Activated CD8-positive, alpha-beta memory T cell treated with anti-CD3 and anti-CD28 coated beads, Interleukin-2, amount 10 ng/mL, durations not matched to agents 7 days and 5 days (primary cell): ENCODE measurements at places on chromosomes 6 and 20. TPM values are rescaled to one million over a fixed set of nuclear protein-coding genes. Genes with fewer than 3 reads are reported as not detected.

SPAG4 gene
- total RNA-seq, result 4.3 TPM

HAO1 gene
- not detected for total RNA-seq

RAB5IF gene
- 81.8 TPM for total RNA-seq

LHFPL5 gene
- not detected for total RNA-seq

- DNase-seq, result no peak
These were observed 100.4 kb downstream of the AFG1L start for GRCh38 chr6:108395297-108395696.

- DNase-seq, result peak; percentile 67
These were observed 10.1 kb downstream of the EZR start for GRCh38 chr6:158808941-158809678.

DNA sequence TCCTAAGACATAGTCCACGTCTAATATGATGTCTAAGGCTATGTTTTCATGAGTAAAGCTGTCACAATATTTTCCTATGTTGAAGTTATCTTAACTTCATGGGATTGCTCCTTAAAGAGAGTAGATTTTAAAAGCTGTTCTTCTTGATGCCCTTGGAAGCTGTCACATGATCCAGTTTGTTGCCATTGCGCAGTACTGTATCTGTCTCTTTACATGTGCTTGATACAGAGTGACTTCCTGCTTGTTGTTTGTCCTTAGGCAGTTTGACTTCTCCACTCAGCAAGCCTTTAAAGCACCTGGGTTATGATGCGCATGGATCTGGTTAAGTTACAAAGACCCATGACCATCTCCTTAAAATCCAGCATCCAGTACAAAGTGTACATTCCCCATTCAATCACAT is 85.4 kb downstream of the CDYL start:
- no peak for DNase-seq

GRCh38 chr6:41683523-41684310 is 45.4 kb downstream of the MDFI start:
- DNase-seq, result peak; percentile 82

DNA sequence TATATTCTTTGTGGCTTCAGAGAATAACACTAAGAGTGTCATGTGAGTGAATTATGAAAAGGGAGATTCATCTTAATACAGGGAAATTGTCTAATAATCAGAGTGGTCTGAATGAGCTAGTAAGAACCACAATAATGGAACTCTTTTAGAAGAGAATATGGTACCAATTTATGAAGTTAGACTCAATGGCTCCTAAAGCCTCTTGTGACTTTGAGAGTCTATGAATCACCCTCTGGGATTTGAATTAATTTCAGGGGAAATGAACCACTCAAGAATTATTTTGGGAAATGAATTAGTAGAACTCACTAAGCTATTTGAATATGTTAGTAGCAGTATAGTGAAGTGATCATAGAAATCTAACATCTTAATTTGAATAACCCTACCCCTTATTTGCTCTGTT is 14.3 kb downstream of the PCMT1 start:
- DNase-seq, result no peak

DNA sequence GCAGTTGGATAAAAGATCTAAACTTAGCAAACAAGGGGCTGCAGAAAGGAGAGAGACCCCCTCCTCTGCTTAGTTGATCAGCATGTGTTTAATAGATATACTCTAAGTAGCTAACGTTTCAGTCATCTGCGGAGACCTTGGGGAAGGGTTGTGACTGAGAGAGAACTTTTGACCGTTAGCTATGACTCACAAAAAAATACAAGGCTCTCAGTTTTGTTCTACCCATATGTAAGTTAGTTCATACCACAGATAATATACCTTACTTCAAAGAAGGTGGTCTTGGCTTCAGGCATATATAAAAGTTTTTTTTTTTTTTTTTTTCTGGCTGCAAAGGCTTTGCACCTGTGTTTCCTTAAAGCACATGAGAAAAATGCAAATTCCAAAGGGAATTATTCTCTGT is 258.9 kb downstream of the GJA1 start:
- DNase-seq, result no peak

DNA sequence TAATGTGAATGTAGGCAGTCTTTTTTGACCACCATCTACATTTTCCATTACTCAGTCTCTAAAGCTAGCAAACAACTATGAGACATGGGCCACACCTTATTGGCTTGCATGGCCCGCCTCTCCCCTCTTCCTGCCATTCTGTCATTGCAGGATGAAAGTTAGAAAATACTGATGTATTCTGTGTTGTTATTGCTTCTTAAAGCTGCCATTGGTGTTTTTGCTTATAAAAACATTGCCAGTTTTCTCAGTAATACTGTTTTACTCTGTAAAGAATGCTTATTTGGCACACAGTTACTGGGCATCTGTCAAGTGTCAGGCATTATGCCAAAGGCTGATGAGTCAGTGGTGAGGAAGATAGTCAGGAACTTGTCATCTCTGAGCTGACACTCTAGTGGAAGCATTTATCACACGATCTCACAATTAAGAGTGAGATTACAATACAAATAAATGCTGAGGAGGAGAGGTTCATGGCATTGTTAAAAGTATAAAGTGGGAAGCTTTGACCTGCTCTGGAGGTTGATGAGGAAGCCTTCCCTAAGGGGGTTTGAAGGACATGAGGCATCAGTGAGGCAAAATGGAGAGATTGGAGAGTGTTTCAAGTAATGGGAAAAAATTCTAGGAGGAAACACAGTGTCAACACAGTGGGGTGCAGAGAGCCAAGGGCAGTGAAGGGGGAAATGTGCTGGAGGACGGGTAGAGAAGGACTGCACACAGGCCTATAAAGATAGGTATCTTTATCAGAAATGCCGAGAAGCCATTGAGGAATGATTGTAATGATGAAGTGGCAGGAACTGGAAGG is 14.7 kb downstream of the KLHL32 start:
- no peak for DNase-seq

GRCh38 chr6:37433657-37434271 is 743 bp downstream of the CMTR1 start:
- peak; percentile 71 for DNase-seq
